IPS DF 6.9 (cell line): ENCODE measurements at places on chromosomes 3 and 15.

- no peak for DNase-seq
Observed at GRCh38 chr3:177249203-177249602, 51.9 kb upstream of the TBL1XR1 start.

DNA sequence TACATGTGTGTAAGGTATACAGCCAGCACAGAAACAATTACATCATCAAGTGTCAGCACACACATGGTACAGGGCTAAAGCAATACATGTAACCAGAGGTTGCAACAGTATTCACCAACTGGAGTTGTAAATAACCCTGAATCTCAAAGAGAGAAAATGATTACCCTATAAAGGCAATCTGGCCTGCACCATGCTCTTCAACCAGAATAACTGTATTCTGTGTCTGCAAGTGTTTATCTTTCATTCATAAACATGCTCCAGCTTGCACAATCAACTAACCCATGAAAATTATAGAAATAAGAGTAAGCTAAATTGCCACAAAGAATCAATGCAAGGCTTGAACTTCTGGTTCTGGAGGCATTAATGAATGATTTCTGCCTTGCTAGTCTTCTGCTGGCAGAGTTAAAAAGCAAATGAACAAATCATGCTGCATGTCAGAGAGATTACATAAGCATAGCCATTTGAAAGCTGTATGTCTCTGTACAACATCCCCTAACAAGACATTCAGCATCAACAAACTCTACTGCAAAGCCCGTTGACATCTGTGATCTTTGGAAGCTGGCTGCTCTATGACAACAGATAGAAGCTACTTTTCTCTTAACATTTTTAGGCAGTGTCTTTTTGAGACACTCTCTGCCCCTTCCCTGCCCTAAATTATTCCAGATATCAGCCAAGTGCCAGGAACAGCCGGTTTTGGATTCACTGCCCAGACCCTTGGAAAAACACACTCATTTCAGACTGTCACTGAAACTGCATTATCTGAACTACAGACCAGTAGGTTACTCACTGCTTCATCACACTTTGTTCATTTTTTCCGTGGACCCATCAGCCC lies 871.0 kb downstream of the OTOL1 start:
- DNase-seq = no peak

- no peak for DNase-seq
Observed at GRCh38 chr15:40770147-40770721, 454 bp downstream of the C15orf62 start.

- no peak for DNase-seq
Observed at GRCh38 chr3:168964736-168965135, 698.8 kb downstream of the MECOM start.

- no peak for DNase-seq
Observed at GRCh38 chr3:106276755-106277612, 408.2 kb upstream of the CBLB start.

DNA sequence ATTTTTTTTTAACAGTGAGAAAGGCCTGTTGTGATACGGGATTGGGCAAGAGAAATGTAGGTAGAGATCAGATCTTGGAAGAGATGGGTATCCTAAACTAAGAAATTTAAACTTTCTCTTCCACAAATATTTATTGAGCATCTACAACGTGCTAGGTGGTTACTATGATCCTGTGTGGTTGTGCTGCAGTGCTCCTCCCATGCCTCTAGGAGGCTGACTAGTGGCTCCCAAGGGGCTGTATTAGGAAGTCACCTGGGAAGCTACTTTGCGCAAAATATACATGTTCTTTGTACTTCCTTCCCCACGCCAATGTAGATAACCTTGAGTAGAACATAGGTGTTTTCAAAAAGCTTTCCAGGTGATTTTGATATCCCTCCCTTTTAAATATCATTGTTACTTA lies 27.2 kb downstream of the USP3 start:
- no peak for DNase-seq

DNA sequence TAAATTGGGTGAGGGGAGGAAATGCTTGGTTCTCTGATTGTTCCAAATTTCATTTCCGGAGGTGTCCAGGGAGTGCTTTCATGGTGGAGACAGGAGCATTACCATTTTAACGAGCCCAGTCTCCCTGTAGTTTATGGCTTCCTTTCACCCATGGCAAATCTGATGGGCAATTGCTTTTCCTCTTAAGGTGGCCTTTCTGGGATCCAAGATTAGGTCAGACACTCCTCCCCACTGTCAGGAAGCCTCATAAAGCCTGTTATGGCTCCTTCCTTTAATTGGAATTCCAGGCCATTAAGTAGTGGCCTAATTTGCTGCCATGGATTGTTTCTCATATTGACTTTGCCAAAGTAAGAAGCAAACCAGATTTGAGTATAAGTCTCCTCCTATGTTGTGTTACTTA lies 157.8 kb downstream of the PDCD6IP start:
- no peak for DNase-seq

- no peak for DNase-seq
Observed at GRCh38 chr3:129017484-129017899, 16.4 kb downstream of the EFCC1 start.

GRCh38 chr3:29525254-29525881 lies 244.5 kb downstream of the RBMS3 start:
- DNase-seq = no peak

- DNase-seq = no peak
Observed at GRCh38 chr3:11917051-11917450, 70.4 kb upstream of the TAMM41 start.

DNA sequence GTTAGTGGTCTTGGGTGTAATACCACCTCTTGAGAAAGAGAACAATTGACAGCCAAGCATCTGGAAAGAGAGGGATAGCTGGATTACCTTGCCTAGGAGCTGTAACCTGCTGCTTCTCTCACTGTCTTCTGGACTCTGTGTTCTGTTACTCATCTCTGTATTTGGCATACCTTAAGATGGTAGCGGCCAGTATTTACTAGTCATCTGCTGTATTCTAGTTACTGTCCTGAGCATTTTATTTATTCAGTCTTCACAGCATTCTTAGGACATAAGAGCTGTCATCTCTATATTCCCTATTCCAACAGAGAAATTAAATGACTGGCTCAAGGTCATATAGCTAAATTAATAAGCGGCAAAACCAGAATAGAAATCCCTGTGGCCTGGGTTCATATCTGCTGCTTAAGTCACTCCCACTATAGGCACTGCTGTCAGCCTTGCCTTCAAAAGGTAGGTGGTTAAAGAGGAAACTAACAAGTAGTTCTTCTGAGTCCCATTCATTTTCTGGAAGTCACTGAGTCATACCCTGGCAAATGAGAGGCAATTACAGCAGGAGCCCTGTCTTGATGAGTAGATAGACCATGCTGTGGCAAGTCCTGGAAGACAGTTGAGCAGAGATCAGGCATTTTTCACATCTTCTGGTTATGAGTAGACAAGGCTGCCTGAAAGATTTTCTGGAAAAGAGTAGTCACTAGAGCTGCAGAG lies 68.2 kb downstream of the RAB7A start:
- DNase-seq = no peak

DNA sequence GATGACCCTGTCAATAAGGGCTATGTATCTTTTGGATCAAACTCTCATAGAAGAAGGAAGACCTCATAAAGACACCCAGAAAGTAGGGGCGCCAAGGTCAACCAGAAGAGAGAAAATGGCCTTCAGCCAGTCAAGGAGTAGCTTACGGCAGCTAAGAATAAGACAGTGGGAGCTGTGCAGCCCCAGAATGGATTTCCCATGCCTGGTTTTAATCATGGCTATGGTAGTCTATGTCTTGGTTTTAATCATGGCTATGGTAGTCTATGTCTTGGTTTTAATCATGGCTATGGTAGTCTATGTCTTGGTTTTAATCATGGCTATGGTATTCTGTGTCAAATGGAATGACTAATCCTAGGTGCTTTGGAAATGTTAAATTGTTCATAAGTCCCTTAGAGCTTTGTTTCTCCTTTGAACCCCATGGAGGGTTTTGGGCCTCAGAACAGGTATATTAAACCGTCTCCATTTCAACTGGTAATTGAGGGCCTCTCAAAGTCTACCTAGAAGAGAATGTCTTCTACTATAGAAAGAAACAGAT lies 742.0 kb upstream of the CFAP20DC start:
- no peak for DNase-seq

DNA sequence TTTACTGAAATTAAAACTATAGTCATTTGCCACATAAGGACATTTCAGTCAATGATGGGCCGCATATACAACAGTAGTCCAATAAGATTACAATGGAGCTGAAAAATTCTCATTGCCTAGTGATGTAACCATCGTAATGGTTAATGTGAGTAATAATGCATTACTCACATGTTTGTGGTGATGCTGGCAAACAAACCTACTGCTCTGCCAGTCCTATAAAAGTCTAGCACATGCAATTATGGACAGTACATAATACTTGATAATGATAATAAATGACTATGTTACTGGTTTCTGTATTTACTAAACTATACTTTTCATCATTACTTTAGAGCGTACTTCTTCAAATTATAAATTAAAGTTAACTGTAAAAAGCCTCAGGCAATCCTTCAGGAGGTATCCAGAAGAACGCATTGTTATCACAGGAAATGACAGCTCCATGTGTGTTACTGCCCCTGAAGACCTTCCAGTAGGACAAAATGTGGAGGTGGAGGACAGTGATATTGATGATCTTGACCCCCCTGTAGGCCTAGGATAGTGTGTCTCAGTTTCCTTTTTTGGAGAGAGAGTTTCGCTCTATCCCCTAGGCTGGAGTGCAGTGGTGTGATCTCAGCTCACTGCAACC lies 102.7 kb downstream of the ATP1B3 start:
- no peak for DNase-seq
